NCI-H1436 treated with DMSO at 0.1 percent for 48 hours (cell line): ENCODE measurements at places on chromosomes 5 and 9.
A peak's percentile ranks its signal among the peaks of the same experiment; 100 is the strongest.

DNA sequence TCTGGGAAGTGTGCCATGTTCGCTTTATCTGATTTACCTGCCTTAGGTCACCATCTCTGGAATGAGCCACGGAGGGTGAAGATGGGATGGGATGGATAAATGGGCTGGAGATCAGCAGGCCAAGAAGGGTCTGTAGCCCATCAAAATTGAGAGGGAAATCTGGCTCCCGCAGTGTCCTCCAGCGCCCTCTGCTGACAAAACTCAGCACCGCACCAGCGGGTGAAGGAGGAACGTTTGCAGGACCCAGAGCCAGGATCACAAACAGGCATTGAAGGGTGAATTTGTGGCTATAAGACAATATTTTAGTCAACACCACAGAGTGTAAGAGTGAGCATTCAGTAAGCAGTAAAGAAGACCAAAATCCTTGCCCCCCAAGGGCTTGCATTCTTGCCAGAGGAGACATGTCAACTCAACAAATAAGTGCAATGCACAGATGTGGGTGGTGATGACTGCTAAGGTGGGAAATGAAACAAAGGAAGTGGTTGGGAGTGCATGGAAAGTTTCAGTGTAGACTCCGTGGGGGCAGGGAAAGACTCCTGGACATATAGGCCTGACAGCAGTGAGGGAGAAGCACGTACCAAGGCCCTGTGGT, 124.4 kb downstream of the TENT4A start:
- no peak for DNase-seq

DNA sequence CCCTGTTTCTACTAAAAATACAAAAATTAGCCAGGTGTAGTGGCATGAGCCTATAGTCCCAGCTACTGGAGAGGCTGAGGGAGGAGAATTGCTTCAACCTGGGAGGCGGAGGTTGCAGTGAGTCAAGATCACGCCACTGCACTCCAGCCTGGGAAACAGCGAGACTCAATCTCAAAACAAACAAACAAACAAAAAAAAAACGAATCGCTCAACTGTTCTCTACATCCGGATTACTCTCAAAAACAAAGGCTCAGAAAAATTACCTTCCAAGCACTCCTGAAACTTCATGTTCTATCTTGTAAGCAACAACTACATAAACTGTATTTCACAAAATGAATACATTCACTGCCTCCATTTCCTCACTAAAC, 14.0 kb downstream of the UBAP2 start:
- no peak for DNase-seq

- no peak for DNase-seq
Measured at GRCh38 chr9:127980060-127980705, 606 bp downstream of the EEIG1 start.

GRCh38 chr5:168921147-168921866, 342.1 kb upstream of the PANK3 start:
- DNase-seq: no peak

DNA sequence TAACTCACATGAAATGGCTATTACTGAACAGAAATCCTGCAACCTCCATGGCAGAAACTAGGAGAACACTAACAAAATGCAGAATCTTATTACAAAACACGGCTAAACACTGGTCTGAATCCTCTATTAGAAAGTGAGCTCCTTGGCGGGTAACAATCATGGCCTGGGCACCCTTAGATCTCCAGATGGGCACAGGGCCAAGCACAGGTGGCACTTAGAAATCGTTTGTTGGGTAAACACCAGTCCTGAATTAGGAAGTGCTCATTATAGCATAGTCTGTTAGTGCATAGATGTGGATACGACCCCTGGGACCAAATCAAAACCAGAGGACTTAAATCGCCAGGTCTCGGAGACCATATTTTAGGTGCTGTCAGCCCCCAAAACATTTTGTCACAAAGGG, 14.4 kb downstream of the VDAC1 start:
- peak; percentile 38 for DNase-seq

DNA sequence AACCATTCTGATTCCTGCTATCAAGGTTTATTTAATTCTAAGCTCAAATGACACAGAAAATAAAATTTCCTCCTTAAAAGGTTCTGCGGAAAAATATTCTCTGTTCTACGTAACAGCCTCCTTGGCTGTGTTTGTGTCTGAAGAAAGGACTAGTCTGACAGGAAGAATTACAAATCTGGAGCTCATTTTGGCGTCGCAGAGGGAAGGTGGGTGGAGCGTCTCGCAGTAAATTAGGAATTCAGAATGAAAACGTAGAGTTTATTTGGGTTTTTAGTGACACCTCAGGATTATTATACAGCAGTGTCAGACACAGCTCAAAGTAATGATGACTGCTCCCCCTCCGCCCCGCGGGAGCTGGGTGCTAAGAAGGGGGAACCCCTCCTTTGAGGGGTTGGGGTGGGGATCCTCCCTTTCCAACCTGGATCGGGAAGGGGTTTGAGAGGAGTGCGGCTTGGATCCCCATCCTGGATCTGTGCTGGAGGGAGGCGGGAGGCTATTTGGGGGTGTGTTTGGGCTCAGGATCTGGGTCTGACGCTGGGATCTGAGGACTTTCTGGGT, 933 bp upstream of the TGFBR1 start:
- no peak for DNase-seq

DNA sequence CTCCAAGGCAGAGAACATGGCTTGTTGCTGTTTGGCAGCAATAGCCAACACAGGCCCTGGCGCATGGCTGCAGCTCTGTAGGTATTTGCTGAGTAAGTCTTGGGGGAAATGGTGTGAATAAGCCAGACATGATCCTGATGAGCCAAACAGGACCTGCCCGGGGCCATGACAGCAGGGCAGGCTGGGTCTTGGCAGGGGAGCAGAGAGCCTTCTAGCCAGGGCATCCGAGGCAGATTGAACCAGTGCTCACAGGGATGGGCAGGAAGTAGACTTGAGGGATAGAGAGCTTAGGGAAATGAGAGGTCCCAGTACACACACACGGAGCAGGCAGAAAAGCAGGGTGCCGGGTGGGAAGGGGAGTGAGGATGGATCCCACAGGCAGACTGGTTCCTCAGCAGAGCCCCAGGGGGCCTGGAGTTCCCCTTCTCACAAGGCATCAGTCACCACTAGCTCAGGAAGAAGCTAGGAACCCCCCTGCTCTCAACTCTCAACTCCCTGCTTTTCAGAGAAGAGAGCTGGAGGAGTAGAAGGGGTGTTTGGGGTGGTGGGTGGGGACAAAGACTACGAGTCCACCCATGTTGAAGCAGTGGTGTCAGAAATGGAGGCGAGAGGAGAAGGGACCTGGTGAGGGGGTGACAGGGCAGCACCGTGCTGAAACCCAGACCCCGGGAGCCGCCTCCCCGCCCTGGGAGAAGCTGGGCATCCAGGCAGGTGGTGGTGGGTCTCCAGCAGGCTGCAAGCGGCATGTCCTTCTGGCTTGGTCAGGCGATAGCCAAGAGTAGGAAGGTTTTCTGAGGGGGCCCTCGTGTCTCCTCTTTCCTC, 111.1 kb downstream of the RGS3 start:
- no peak for DNase-seq

DNA sequence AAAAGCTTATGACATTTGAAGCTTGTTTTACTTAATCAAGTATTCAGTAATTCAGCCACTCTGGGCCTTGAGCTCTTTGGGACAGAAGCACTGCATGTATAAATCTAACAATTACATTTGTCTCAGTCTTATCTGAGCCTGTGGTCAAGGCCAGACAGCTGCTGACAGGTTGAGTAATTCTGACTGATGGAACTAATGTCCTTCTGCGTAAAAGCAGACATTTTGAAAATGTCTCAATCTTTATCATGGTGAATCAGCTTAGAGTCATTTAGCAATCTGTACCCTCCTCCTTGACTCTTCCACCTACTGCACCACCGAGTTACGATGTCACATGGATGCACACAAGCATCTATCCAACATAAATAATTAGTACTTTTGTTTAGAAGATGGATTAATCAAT, 400.0 kb downstream of the ARRDC3 start:
- DNase-seq: no peak

- no peak for DNase-seq
Measured at GRCh38 chr5:125560476-125561225, 814.2 kb upstream of the ZNF608 start.

DNA sequence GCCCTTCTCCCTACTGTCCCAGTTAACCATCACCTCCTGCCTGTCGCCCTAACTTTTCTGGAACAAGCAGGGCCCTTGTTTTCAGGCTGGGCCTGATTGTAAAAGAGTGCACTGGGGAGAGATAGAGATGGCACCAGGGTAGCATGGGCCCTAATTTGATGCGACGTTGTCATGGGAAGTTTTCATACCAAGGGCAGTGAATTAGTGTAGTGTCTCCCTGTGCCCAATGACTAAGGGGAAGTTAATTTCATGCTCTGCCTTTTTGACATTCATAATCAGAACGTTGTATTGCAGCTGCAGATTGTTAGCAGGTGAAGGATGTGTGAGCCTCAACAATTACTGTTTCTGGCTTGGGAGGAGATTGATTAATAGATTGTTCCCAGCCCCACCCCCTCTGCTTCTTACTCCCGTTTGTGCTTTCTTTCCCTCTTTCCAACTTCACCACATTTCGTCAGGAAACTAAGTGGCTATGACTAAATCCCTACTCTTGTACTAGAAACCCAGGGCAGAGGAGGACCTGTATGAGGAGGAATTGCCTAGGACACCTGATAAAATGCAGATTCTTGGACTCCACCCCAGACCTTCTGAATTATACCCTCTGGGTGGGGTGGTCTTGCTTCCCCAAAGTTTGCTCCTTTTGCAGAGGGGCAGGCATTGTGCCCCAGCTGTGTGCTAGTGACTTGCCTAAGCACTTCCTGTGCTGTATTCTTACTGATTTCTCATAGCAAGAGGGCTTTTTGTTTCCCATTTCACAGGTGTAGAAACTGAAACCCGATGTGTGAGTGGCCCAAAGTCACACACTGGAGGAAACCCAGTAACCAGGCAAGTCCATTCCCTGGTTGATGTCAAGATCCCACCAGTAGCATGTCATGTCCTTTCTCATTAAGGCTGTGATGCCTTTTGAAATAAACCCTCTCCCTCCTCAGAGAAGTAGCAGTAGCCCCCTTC, 56.3 kb downstream of the DAB2IP start:
- no peak for DNase-seq

- no peak for DNase-seq
Measured at GRCh38 chr5:138989720-138990119, 114.6 kb upstream of the LRRTM2 start.

DNA sequence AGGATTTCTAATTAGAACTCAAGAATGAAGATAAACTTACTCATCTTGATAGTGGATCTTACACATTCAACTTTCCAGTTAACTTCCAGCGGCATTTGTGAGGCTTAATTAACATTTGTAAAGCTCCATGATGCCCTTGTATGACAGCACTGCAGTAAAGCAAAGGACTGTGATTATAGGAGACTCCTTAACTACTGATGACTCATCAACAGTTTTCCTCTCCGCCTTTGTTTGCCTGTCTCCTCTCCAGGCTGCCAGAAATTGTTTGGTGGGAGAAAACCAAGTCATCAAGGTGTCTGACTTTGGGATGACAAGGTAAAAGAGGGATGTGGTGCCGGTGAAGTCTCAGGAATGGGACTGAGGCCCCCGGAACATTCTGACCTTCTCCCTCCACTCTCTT, 20.4 kb upstream of the CYFIP2 start:
- DNase-seq: no peak

- no peak for DNase-seq
Measured at GRCh38 chr9:101028346-101029314, at the start of gene PLPPR1. TSS of gene PLPPR1 (plus strand) at chr9:101028727.

DNA sequence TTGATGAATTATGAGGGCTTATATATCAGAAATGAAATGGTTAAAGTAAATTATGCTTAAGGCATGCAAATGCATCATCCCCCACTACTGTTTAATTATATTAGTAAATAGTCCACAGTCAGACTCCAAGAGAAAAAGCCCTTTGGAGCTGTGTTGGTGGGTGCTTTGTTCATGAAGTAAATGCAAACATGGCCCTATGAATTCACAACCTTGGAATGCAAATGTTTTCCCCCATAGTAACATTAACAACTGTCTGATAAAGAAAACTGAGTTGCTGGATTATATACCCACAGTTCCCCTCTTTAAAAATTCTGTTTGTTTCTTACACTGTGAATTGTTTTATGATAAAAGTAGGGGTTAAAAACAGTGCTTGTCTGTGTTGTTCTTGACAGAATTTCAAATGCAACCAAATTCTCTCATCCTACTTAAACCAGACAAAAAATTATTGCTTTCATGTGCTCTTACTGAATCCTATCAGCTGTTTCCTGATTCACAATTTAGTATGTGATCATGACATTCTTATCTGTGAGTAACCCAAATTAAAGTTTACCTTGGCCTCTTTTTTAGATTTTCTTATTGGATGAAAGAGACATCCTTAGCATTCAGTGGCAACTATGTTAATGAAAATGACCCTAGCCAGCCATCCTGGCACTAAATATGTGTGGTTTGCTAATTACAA, 48.5 kb upstream of the SNCAIP start:
- no peak for DNase-seq

DNA sequence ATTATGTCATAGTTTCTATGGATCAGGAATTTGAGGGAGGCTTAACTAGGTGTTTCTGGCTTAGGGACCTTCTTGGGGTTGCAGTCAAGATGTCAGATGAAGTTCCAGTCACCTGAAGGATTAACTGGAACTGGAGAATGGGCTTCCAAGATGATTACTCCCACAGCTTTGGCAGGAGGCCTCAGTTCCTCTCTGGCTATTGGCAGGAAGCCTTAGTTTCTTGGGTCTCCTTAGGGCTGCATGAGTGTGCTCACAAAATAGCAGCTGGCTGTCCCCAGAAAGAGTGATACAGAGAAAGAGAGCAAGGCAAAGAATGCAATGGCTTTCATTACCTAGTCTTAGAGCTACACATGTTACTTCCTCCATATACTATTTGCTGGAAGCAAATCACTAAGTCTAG, 138.1 kb upstream of the TLE4 start:
- DNase-seq: no peak

- DNase-seq: no peak
Measured at GRCh38 chr5:32836176-32836575, 125.1 kb downstream of the NPR3 start.

DNA sequence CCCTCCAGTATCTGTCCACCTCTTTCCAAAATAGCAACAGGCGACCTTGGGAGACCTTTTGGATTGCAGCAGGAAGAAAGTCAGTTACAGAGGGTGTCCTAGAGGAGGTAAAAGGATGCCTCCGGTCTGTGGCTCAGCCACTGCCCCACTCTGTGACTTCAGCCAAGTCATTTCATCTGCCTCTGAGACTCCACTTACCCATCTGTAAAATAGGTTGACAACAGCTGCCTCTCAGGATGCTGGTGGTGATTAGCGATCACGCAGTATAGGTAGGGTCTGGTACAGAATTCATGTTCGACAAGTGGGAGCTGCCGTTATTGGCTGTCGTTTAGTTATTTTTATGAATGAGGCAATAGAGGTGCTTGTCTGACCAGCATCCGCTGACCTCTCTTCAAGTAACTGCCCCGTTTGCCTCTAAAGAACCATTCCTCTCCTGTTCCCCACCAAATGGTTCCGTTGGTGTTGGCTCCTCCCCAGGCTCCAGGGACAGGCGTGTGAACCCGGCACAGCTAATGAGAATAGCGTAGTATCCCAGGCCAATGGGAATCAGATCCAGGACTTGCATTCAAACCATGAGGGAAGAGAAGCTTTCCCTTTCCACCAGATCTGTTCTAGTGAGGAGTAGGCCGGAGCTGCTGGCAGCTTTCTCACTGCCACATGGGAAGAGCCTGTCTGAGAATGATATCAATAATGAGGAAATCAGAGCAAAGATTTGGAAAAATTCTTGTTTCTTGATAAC, 64.1 kb downstream of the SMIM23 start:
- DNase-seq: no peak

GRCh38 chr9:20043035-20043434, 254.2 kb upstream of the SLC24A2 start:
- no peak for DNase-seq

- DNase-seq: no peak
Measured at GRCh38 chr5:172795318-172795977, 24.5 kb upstream of the DUSP1 start.
